Stimulated activated CD8-positive, alpha-beta memory T cell treated with anti-CD3 and anti-CD28 coated beads, Interleukin-7, amount 100 ng/mL, for 48 hours (primary cell): ENCODE measurements at places on chromosomes 6 and 20.

DNA sequence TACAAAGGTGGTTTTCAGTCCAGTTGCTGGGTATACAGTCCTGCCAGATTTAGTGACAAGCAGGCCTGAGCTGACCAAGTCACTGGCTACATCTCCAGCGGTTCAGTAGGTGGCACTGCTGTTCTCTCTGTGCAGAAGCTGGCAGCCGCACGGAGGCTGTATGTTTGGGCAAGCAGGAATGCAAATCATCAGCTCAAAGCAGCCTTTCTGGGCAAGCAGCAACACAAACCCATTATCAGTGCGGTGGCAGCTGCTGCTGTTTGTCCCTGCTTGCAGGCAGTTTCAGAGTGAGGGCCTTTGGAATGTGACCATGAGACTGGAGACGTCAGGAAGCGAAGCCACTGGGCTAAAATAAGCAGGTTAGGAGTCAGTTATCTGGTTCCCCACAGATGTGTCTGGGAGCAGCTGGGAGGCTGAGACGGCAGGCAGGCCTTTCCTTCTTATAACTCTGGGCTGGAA lies 72.5 kb downstream of the TXLNB start:
- DNase-seq: peak; percentile 29

DNA sequence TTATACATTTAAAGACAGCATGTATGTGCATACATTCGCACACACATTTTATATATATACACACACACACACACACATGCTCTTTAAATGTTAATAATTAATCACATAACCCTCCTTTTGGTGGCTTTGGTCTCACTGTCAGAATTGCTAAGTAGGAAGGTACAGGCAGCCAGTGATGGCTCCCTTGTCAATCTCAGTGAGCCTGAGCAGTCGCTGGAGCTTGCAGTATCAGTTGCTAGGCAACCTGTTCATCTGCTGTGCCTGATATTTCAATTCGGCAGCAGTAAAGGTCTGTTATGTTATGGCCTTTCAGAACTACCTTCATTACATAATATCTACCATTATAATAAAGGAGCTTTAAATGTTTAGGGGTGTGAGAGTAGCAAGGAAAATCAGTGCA lies 374.3 kb downstream of the LMBRD1 start:
- DNase-seq: no peak

- DNase-seq: no peak
Measured at GRCh38 chr6:83198486-83199172, 5.5 kb downstream of the RWDD2A start.

DNA sequence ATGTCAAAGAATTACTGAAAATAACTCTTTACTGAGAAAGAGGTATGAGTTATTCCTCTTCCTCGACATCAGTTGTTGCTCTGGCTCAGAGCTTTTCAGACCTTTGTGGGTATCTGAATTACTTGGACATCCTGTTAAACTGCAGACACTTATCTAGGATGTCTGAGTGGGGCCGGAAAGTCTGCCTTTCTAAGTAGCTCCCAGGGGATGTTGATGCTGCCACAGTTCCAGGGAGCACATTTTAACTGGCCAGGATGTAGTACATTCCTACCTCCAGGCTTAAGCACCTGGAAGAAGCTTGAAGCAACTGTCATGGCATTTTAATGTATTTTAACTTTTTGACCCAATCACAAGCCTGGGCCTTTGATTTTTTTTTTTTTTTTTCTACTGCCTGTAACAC lies 265.8 kb upstream of the PLCB4 start:
- no peak for DNase-seq
